Amniotic epithelial cell (primary cell): ENCODE measurements at places on chromosomes 1 and 21.

DNA sequence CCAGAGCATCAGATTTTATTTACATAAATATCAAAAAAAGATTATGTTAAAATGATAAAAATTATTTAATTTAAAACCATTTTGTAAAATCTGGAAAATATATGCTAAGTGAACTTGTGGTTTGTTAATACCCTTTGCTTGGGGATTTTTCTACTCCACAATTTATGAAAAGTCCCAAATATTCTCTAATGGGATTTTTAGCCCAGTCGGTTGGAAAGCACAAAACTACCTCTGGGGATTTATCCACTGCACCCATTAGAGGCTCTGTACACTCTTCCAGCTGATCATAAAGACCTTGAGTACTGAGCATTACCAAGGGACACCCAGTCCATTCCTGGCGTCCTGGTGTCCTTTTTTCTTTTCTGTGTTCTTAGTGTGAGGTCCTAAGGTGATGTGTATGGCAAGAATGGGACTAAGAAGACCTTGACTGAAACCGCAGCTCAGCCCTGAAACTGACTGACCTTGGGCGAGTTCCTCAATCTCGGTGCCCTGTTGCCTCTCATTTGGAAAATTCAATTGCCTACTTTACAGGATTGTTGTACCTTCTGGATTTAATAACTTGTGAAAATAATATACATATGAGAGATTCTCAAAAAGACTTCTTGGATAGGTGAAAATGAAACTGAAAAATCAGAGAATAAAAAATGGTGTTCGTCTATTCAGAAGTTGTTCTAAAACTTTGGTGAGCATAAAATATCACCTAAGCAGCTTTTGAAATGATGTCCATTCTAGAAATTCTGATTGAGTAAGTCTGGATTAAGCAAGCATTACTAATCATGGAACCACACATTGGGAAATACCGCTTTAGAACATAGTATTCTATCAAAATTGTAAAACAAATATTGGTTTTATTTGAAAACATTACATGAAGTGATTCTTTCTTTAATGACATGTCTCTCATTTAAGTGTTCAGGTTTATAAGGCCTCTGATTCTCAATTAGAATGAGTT lies 21.5 kb upstream of the SAMSN1 start:
- no peak for DNase-seq

DNA sequence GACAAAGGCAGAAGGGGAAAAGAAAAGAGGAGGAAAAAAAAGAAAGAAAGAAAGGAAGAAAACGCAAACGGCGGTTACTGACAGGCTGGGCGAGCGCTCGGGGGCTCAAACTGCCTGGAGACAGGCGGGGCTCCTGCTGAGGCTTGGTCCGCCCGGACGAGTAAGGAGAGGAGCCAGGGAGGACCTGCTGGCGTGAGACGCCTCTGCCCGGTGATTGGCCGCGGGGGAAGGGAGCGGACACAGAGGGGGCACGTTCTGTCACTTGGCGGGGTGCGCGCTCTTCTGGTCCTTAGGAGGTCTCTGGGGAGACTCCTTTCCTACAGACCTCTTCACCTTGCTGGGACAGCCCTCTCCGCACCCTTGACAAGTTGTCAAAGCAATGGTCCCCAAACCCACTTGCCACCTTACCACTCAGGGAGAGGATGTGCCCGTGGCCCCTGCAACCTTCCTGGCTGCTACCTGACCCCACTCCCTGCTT lies 791 bp upstream of the PIK3R3 start:
- DNase-seq: no peak

- DNase-seq: no peak
Observed at GRCh38 chr1:23356471-23357137, 12.5 kb upstream of the HNRNPR start.

GRCh38 chr1:90708826-90709225 lies 8.3 kb downstream of the BARHL2 start:
- no peak for DNase-seq

DNA sequence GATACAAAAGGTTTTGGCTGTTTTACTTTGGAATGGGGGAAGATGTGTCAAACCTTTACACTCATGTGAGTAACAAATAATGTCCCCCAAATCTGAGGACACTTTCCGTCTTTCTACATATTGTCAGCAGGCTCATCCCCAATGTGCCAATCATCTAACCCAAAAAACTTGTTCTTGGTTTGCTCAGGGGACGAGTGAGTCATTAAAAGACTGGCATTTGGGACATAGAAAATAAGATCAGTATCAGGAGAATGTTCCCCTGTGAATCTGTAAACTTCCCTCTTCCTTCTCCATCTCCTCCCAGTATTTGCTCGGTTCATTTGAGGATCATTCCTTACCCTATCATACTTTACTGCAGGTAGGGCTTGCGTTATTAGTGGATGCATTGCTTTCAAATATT lies 194.1 kb upstream of the RUNX1 start:
- DNase-seq: no peak

GRCh38 chr21:25412100-25412499 lies 195.2 kb downstream of the MRPL39 start:
- DNase-seq: peak; percentile 2

- DNase-seq: no peak
Observed at GRCh38 chr1:5708346-5709245, 283.6 kb downstream of the NPHP4 start.

GRCh38 chr1:114177282-114177681 lies 23.6 kb upstream of the SYT6 start:
- no peak for DNase-seq

DNA sequence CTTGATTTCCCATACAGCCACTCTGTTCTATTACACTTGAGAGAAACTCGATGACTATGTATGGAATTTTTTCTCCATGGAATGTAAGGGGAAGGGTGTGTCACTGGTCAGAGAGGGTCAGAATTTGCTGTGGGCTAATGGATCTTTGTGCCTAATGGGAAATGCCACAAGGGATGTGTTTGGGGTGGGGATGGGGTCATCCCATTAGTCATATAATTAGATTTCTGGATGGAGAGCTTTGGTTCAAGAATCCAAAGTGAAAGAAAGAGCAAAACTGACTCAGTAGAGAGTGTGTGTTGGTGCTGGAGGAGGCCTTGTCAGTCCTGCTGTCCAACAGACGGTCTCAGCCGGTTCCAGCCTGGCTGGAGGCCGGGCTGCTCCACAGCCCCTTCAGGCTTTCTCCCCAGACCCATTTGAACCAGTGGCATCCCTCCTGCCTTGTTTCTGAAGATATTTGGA lies 86.4 kb downstream of the LAMC2 start:
- peak; percentile 78 for DNase-seq

- no peak for DNase-seq
Observed at GRCh38 chr21:31405604-31406003, 61.5 kb upstream of the TIAM1 start.

- DNase-seq: peak; percentile 54
Observed at GRCh38 chr1:114319418-114319817, 165.7 kb upstream of the SYT6 start.

- DNase-seq: peak; percentile 11
Observed at GRCh38 chr21:37006486-37007291, at the start of gene RIPPLY3. RIPPLY3 (plus strand) TSS chr21:37006702; CDS start chr21:37006773, 71 bp downstream.

GRCh38 chr1:233315718-233316301 lies 11.7 kb upstream of the MAP3K21 start:
- no peak for DNase-seq

GRCh38 chr1:208132287-208132882 lies 111.8 kb downstream of the PLXNA2 start:
- peak; percentile 45 for DNase-seq

GRCh38 chr21:45923146-45923545 lies 58.4 kb upstream of the COL6A1 start:
- DNase-seq: peak; percentile 67

DNA sequence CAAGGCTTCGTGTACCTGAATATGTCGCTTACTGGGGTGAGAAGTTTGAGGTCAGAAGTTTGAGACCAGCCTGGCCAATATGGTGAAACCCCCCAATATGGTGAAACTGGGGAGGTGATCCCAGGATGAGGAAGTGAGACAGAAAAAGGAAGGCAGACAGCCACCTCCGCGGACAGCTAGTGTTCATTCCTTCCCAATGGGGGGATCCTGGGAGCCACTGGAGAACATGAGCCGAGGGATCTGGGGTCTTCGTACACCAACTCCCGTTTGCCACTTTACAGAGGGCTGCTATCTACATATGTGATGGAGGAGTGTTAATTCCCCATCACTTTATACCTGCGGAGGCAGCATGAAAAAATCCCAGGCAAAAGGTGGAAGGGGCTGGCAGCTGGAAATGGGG lies 19.6 kb upstream of the IFFO2 start:
- no peak for DNase-seq

- no peak for DNase-seq
Observed at GRCh38 chr21:44804762-44805161, 3.1 kb upstream of the UBE2G2 start.

DNA sequence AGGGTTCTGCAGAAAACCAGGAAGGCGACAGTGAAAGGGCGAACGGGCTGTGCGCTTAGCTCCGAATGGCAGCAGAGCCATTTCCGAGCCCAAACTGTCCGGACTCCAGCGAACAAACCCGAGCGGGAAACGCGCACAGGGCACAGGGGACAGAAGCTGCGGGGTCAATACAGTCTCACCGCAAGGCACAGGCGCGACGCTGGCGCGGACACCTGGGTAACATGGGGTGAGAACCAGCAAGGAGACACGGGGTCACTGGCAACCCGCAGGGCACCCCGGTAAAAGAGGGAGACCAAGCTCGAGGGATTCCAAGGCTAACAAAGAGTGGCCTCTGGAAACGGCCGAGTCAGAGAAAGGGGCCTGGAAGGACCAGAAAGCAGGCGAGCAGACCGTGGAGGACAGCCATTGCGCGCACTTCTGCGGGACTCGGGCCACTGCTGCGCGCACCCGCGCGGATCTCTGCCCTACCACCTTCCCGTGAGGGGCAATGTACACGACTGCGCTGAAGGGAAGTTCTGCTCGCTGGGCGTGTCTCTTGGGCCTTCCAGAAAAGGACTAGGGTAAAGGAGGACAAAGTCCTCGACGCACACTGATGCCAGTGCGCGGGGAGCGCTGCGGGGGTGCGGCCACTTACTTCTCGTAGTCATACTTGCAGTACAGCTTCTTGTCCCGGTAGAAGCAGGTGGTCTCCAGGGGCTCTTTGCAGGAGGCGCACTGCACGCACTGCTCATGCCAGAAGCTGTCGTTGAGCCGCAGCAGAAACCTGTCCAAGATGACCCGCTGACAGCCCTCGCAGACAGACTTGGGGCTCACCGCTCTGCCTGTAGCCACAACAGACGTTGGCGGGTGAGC lies 3.8 kb downstream of the LMX1A start:
- no peak for DNase-seq

GRCh38 chr1:198919667-198920398 lies 281.0 kb downstream of the PTPRC start:
- DNase-seq: peak; percentile 65

DNA sequence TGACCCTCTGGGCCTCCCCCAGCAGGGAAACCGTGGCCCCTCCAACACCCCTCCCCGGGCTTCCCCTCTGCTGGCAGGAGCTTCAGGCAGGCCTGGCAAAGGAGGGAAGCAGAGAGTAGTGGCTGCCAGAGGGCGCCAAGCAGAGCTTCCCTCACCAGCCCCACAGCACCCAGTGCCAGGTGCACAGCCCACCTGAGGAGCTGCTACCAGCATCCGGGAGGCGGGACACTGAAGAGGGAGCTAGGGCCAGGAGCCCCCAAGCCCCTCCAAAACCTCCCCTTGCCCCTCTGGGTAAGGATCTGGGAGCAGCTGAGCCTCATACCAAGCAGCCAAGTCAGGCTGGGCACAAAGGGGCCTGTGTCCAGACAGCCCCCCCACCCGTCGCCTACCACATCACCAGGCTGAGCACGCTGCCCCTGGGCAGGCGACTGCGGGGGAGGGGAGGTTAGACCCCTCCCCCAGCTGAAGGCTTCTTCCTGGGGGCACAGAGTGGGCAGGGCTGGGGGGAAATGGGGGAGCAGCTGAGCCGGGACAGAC lies 19.6 kb downstream of the CCDC24 start:
- DNase-seq: no peak

DNA sequence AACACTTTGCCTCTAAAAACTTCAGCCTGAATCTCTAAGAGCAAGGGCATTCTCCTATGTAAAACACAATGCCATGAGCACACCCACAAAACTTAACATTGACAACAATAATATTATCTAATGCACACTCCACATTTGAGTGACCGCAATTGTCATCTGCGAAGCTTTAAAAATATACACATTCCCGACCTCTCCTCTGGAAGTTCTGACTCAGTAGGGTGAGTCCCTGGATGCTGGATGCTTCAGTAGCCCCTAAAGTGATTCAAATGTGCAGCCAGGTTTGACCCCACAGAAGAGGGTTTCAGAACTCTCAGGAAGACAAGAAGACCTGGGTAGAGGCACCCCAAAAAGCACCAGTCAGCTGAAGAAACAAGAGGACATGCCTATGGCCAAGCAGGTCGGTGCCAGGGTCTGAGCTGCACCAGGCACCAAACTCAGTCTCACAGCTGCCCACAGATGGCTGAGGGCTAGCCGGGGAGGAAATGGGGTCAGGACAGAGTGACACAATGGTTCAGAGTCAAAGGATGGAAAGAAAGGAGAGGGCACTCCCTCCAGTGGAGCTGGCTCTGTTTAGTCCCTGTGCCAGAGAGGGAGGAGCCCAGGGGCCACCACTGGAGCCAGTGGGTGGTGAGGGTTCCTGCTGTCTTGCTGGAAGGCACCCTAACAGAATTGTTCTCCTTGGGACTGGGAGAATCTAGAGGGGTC lies 17.4 kb downstream of the PIK3C2B start:
- no peak for DNase-seq

GRCh38 chr1:30046751-30047150 lies 676.6 kb downstream of the MATN1 start:
- DNase-seq: no peak

GRCh38 chr1:67110352-67110751 lies 24.4 kb downstream of the C1orf141 start:
- no peak for DNase-seq

- no peak for DNase-seq
Observed at GRCh38 chr1:179817789-179818188, 59.8 kb downstream of the TOR1AIP2 start.

GRCh38 chr21:16353764-16354163 lies 624.0 kb downstream of the USP25 start:
- peak; percentile 9 for DNase-seq

- no peak for DNase-seq
Observed at GRCh38 chr1:62336995-62337705, 17.9 kb upstream of the KANK4 start.

GRCh38 chr1:221574529-221574928 lies 167.4 kb downstream of the DUSP10 start:
- peak; percentile 71 for DNase-seq

DNA sequence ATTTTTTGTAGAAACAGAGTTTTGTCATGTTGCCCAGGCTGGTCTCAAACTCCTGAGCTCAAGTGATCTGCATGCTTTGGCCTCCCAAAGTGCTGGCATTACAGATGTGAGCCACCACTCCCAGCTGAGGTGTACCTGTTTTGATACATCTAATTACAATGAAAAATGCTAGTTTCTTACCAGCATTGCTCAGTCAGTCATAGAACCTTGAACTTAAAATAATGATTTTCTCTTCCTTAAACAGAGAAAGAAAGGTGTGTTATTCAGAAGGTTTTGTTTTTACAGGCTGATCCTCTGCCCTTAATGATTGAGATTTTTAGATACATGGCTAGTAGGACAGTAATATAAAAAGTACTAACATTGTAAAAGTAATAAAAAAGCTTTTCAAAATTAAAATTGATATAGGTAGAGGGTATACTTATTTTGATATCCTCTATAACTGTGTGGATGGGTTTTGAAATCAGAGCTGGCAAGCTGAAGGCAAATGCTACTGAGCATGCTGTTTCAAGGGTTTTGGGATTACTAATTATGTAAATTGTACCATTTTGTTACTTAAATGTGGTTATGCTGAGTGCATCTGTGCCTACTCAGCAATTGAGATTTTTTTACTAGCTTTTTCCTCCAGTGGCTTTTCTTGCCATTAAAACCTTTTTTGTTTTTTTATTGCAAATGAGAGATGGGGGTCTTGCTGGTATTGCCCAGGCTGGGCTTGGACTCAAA lies 16.1 kb downstream of the PRRC2C start:
- DNase-seq: no peak
